ENCODE measurements at places on chromosomes 16 and 17. TPM values are rescaled to one million over a fixed set of nuclear protein-coding genes. Genes with fewer than 3 reads are reported as not detected.

The CETP gene
- polyA plus RNA-seq = not detected

- no peak for DNase-seq
Measured at GRCh38 chr16:85639529-85640253, 26.6 kb downstream of the GSE1 start.

DNA sequence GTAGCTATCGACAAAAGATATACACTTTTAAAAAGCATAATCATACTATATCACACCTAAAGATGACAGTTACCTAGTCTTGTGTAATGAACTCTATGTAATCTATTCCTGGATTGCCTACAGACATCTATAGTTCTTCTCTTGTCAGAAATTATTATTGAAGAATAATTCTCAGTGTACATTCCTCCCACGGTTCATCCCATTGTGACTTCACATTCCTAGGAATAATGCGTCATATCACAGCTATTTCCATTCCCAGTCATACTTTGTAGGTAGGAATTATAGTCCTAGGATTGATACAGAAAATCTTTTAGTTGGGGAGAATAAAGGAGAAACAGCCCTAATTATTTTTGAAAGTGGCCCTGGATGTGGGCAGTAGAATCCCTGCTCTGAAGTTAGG lies 44.0 kb upstream of the ABCC11 start:
- DNase-seq = no peak

DNA sequence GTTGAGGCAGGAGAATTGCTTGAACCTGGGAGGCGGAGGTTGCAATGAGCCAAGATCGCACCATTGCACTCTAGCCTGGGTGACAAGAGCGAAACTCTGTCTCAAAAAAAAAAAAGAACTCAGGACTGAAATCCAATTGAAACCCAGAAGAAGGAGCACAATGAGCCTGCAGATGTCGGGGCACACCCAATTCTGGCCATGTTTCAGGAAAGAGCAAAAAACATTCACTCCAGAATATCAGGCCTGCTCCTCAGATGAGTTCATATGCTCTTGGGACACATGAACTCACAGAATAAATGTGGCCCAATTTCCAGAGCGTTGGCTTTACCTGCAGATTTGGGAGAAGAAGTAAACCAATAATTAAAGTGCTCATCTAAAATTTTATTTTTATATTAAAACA lies 3.0 kb upstream of the CMTM2 start:
- DNase-seq = no peak

- DNase-seq = no peak
Measured at GRCh38 chr17:2214929-2215615, 88.5 kb downstream of the SMG6 start.

- DNase-seq = no peak
Measured at GRCh38 chr17:32523827-32524552, 37.2 kb downstream of the CDK5R1 start.

Measured in A549 (cell line).